ENCODE measurements at places on chromosomes 11 and 22.

GRCh38 chr11:123585706-123586105, 68.7 kb downstream of the SCN3B start:
- no peak for DNase-seq

DNA sequence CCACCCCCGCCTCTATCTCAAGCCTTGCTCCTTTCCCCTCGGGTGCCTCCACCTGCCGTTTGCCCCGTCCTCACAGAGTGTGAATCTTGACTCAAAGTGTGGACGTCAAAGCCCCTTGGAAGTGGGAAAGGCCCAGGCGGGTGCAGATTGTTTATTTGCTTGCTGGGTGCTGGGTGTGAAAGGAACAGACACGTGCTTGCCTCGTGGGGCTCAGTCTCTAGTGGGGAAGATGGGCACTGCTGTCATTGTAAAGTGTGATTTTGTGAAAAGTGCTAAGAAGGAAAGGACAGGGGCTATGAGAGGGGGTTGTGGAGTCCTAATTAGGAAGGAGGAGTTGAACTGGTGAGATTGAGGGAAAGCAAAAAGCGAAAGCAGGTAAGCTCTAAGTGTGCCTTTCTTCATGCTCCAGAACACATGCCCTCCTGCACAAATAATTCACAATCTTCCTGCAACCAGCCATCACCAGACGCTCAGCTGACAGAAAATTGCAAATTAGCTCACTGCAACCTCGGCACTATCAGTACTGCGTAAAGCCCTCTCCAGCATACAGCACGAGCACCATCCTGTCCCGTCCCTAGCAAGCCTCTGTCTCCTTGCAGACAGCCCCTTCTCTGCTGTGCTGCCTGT, 9.7 kb upstream of the GCAT start:
- DNase-seq = no peak

DNA sequence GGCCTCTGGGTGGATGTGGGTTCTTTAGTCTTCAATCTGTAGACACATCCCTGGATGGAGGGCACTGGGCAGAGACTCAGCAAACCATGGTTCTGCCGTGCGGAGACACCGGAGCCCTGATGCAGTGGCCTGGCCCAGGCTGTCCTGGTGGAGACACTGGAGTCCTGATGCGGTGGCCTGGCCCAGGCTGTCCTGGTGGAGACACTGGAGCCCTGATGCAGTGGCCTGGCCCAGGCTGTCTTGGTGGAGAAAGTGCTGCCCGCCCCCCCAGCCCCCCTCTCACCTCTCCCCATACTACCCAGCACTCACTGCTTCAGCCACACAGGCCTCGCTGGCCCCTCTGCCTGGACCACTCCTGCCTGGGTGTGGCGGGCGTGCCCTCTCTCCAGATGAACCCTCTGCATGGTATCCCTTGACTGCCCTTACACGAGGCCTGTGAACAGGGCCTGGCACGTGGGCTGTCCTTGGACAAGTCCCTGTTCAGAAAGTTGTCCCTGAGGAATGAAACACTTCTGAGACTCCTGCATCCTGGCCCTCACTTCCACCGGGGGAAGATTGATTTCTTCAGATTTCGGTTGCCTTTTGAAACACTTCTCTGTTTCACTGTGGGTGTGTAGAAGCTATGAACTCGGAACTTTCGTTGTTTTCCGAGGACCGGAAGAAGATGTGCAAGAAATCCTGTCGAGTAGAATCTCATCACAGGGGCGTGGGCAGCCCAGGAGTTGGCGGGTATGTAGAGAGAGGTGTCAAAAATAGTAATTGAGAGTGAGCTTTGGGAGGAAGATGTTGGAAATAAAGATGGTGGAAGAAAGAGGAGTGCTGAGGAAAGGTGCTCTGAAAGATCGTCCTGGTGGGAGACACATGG, 26.2 kb downstream of the IGHMBP2 start:
- no peak for DNase-seq

- DNase-seq = peak; percentile 89
Measured at GRCh38 chr11:111707039-111707690, 59.0 kb downstream of the PPP2R1B start.

- DNase-seq = peak; percentile 85
Measured at GRCh38 chr11:43367382-43368178, 8.9 kb downstream of the TTC17 start.

DNA sequence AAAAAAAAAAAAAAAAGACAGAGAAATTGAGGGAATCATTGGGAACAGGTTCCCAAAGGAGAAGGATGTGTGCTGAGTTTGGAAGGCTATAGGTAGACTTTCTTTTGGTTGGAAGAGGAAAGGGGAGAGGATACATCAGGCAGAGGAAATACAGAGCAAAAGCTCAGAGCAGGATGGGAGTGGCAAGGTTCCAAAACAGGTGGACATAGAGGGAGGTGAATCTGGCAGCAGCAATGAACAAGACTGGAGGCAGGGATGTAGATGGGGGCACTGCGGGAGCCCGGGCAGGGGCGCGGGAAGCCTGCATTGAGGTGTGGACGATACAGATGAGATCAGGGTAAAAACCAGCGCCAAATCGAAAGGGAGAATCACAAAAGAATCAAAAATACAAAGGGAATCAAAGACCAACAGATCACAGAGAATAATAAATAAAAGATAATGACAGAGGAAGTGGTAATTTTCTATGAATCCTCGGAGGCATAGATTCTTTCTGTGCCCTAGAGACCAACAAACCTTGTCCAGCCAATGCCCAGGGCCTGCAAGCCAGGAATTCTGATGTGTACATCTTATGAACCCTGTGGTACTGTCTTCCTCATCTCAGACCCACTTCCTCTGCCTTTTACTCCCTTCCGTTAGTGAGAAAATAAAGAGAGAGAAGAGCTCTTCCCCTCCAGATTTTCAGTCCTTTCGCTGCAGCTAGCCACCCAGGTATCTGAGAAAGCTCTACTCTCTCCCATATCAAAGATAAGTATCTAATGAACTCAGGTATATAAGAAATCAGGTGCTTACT, 70.3 kb downstream of the SLC1A2 start:
- DNase-seq = no peak

DNA sequence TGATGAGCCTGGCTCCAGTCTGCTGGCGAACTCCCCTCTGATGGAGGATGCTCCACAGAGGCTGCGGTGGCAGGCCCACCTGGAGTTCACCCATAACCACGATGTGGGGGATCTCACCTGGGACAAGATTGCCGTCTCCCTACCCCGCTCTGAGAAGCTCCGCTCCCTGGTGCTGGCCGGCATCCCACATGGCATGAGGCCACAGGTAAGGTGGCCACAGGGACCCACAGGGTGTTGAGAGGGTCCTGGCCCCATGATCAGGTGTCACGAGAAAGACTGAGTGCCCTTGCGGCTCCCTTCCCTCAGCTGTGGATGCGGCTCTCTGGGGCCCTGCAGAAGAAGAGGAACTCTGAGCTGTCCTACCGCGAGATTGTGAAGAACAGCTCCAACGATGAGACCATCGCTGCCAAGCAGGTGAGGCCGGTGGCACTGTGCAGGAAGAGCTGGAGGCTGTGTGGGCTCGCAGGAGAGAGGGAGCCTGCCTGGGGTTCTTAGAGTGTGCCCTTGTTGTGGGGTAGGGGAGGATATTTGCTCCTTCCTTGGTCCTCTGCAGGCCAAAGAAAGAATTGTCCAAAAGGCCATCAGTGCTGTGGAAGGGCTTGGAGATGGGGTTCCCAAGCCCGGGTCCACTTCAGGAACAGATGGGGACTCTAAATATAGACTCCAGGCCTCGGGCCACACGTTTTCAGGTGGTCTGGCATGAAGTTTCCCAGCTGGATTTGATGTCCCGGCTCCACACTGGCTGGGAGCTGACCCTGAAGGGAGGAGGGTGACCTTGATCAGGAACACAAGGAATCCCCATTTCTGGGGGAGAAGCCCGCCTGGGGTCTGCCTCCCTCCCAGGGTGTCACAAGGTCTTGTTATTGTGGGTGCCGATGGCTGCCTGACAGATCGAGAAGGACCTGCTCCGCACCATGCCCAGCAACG, 34.1 kb downstream of the SGSM3 start:
- no peak for DNase-seq

DNA sequence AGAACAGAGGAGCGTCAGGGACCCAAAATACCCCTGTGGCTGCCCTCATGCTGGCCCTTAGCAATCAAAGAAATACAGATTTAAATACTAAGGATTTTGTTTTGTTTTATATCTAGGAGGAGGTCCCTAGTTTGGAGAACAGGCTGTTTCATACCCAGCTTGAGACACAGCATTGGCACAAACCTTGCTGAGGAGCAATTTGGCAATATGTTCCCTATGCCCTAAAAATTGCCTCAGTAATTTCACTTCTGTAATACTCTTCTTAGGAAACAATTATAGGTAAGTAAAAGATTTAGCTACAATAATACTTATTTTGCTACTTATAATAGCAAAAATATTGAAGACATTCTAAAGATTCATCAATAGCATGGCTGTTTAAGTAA, 37.0 kb downstream of the TSKU start:
- no peak for DNase-seq

DNA sequence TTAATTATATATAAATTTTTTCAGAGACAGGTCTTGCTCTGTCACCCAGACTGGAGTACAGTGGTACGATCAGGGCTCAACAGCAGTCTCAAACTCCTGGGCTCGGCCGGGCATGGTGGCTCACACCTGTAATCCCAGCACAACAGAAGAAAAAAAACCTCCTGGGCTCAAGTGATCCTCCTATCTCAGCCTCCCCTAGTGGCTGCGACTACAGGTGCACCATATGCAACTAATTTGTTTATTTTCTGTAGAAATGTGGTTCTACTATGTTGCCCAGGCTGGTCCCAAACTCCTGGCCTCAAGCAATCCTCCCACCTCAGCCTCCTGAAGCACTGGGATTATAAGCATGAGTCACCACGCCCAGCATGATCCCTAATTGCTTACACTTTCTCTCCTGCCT, 56.1 kb upstream of the SLC35C1 start:
- no peak for DNase-seq

- DNase-seq = no peak
Measured at GRCh38 chr11:44992181-44992582, 41.5 kb upstream of the TP53I11 start.

DNA sequence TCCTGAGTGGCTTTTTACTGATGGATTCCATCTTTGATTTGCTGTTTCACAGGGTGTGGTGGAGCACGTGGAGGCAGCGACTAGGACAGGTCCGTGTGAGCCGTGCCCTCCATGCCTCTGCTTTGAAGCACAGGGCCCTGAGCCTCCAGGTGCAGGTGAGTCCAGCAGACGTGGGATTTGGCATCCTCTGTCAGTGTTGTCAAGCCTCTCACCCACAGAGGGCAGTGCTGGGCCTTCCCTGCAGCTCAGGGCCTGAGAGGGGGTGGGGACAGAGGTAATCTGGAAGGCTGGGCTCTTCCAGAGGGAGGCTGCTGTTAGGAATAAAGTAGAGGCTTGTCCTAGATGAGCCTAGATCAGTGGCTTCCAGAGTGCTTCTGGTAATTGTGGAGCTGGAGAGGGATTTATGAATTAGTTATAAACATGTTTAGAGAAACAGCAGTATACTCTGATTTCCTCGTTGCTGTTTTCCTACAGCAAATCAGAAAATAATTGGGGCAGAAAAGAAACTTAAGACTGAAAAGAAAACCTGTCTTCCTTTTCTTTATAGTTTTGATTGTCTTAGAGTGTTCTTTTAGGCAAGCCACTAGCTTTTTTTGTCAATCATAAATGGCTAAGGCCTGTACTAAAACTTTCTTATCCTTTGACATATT, 65.0 kb downstream of the SFI1 start:
- DNase-seq = peak; percentile 86

DNA sequence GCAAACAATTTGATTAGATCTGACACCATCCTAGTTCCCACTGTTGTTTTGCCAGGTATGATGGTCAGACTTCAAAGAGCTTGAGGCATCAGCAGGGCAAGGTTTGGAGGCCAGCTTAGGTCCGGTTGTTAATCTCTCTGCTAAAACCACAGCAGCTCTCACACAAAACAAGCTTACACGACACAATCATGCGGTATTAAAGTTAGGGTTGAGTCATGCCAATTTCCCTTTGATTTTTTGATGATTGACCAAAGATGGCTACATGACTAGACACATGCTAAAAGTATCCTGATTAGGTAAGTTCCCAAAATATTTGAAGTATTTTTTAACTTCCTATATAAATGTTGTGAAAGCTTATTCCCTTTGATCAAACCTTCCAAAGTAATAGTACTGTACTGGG, 145.9 kb downstream of the ELP4 start:
- DNase-seq = peak; percentile 85

Measured in epithelial cell of esophagus (primary cell).